NCI-H69 (cell line): ENCODE measurements at places on chromosomes 6 and 20.

DNA sequence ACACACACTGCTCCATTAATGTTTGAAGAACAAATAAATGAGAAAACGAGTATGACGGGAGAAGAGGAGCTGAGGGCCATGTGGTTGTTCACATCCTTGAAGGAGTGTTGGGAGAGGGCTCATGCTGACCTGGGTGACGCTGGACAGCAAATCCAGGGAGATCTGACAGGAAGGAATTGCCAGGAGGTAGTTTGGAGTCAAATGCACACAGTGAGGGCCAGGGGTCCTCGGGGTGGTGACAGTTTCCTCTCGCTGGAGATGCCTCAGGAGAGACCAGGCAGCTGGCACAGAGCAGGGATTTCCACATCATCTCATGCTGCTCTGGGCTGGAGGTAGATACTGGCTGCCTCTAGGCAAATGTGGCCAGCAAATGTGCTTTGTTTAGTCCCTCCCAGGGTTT is 2.0 kb upstream of the TMEM181 start:
- DNase-seq, result peak; percentile 70

GRCh38 chr6:69771158-69771906 is 25.5 kb downstream of the LMBRD1 start:
- no peak for DNase-seq

GRCh38 chr20:48538856-48539255 is 288.9 kb downstream of the PREX1 start:
- DNase-seq, result no peak

DNA sequence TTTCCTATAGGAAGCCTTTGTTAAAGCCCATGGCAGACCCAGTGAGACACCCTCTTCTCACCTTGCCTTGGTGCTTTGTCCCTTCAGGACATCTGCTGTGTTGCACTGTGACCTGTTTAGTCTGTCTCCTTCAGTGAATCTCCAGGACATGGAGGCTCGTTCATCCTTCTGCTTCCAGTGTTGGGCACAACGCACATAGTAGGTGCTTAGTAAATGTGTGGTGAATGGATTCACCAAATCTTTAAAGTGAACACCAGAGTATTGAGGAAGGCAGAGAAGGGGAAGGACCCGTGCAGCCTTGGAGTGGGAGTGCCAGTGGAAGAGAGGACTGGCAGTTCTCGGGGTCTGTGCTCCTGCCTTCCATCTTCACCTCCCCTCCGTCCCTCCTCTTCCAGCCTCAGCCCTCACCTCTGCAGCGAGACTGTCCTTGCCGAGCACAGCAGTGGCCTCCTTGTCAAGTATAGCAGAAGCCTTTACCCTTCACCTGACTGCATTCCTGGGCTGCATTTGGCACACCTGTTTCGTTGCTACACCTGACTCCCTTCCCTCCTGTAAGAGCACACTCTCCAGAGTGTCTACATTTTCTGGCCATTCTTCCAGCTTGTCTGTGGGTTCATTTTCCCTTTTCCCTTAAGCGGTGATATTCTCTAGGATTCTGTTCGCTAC is 49.2 kb downstream of the ARID1B start:
- peak; percentile 54 for DNase-seq

GRCh38 chr6:41558033-41558807 is 12.0 kb downstream of the FOXP4 start:
- no peak for DNase-seq

GRCh38 chr6:152701863-152702401 is 4.2 kb downstream of the MYCT1 start:
- DNase-seq, result no peak

- DNase-seq, result no peak
These were observed 10.6 kb downstream of the RBM24 start for GRCh38 chr6:17291778-17292177.

- DNase-seq, result no peak
These were observed 59.2 kb upstream of the PIM1 start for GRCh38 chr6:37110500-37111461.

- DNase-seq, result no peak
These were observed 11.4 kb downstream of the MYLK4 start for GRCh38 chr6:2739335-2739734.

DNA sequence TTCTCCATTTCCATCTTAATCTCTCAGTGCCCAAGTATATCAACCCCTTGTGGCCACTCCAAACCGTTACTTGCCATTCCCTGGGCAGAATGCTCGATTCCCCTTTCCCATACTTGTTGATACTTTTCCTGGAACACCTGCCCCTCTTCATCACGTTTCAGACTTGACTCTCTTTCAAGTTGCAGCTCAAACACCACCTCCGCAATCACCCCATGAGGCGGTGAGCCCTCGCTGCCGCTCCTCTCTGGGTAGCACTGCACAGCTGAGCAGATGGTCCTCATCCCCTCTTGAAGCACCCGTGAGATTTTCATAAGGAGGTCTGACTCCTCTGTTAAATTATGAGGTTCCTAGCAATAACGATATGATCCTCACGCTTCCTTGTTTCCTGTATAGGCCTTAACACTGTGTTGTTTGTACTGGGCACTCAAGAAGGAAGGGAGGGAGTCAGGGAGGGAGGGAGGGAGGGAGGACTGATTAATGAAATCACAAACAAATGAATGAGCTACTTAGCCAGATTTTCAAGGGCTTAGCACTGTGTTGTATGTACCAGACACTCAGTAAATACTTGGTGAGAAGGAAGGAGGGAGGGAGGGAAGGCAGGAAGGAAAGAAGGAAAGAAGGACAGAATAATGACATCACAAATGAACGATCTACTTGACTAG is 8.0 kb upstream of the UQCC2 start:
- peak; percentile 53 for DNase-seq

DNA sequence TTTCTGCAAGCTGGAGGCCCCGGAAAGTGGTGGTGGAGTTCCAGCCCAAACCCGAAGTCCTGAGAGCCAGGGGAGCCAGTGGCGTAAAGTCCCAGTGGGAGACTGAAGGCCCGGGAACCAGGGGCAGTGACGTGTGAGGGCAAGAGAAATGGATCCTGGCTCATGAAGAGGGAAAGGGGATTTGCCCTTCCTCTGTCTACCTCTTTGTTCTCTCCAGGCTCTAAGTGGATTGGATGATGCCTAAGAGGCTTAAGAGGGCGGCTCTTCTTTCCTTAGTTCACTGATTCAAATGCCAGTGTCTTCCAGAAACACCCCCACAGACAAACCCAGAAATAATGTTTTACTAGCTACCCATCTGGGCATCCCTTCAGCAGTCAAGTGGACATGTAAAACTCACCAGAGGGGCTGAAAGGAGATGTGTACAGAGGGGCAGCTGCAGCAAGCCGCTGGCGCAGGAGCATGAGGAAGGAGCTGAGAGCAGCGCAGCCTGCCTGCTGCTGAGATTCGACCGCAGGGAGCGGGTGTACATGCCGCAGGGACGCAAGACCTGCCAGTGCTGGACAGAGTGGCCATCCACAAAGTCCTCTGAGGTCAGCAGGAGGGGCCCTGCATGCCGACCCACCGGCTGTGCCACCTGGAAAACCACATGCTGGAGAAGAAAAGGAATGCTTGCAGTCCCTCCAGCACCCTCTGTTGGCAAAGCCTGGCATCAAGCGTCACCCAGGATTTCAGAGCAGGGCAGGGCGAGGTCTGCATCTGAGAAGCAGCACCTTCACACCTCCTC is 29.5 kb downstream of the CDYL start:
- DNase-seq, result peak; percentile 81

DNA sequence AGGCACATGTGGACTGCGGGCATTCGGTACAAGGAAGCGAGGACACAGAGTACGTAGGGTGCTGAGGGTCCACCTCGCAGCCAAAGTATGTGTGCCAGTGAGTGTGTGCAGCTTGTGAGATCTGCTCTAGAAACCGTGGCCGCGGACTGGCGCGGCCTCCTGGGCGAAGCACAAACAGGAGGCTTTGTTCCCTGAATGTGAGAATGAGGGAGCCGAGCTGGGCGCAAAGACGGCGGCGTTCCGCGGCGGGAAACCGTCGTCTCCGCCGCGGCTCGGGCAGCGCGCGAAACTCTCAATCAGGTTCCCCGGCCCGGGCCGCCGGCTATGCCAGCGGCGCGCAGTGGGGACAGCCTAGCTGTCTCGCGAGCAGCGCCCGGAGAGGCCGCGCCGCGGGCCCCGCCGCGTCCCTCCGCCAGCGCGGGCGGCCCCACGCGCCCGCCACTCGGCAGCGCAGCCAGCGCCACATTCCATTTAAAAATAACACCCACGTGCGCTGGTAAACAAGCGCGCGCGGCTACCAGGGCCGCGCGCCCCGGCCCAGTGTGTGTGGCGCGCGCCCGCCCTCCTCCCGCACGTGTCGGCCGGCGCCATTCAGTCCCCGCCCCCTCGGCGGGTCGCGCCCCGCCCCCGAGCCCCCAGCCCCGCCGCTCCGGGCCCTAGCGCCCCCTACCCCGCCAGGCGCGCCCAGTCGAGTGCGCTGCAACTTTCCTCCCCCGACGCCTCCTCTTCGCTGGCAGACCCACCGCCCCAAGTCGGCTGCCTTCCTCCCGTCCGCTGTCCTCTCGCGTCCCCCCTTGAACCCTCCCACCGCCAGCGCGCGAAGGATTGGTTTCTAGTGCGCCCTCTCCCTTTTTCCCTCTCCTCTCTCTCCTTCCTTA is 3.0 kb upstream of the FOXO3 start:
- peak; percentile 98 for DNase-seq

DNA sequence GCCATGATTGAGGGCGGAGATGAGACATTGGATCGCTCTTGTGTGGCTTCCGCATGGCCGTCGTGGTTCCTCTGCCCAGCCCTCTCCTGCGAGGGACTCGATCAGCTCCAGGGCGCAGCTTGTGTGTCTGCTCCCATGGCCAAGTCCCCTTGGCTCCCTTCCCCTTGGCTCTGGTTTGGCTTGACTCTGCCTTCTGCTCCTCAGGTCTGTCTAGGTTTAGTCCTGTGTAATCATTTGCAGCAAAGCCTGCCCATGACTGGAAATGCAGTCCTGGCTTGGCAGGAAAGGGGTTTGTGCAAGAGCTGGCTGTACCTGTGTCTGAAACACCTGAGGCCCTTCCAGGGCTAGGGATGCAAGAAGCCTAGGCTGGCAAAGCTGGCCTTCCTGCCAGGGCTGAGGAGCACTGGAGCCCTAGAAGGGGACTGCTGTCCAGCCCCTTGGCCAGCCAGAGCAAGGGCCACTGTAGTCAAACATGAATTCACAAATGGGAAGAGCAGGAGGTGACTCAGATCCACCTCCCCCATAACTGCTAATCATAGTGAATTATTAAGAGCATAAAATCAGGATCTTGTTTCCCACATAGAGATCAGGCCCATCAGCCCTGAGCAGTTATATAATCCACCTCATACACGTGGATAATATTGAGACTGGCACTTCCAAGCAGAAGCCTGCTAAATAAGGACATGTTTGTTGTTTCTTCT is 196.8 kb downstream of the FARS2 start:
- peak; percentile 85 for DNase-seq

DNA sequence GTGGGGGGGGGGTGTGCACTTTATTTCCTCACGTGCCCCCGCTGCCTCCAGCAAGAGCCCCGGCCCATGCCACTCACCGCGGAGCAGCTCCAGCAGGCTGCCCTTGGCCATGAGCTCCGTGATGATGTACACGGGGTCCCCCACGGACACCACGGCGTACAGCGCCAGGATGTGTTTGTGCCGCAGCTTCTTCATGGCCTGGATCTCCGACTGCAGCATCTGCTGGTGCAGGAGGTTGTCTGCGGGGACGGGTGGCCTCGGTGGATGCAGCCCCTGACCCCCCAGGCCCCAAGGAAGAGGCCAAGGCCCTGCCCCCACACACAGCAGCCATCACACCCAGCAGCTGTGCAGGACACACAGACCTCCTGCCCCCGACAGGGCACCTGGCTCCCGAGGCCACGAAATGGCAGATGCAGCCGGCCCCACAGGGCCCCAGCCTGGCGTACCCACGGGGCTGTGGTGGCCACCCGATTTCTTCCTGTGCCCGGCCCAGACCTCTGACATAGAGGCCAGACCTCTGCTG is 4.7 kb downstream of the PTK6 start:
- no peak for DNase-seq

- no peak for DNase-seq
These were observed 45.4 kb downstream of the RARS2 start for GRCh38 chr6:87544474-87544735.

GRCh38 chr6:44176762-44177509 is 18.3 kb downstream of the CAPN11 start:
- no peak for DNase-seq

- DNase-seq, result peak; percentile 93
These were observed 108.2 kb downstream of the HFE start for GRCh38 chr6:26195376-26195923.

GRCh38 chr20:48166082-48166835 is 381.0 kb upstream of the SULF2 start:
- DNase-seq, result peak; percentile 1

DNA sequence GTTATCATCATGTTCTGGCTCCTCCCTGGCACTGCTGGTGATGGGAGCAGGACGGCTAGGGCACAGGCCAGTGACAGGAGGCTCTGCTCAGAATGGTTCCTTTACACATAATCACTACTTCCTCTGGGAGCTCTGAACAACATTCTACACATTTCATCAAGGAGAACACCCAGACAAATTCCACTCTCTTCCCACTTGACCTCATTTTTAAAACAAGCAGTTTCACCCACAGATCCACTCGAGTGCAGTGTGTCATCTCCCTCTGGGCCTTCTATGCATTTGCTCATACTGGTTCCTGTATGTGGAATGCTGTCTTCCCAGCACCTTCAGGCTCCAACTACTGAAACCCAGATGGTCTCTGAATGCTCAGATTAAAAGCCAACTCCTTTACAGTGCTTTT is 84.8 kb downstream of the ELOVL5 start:
- no peak for DNase-seq

DNA sequence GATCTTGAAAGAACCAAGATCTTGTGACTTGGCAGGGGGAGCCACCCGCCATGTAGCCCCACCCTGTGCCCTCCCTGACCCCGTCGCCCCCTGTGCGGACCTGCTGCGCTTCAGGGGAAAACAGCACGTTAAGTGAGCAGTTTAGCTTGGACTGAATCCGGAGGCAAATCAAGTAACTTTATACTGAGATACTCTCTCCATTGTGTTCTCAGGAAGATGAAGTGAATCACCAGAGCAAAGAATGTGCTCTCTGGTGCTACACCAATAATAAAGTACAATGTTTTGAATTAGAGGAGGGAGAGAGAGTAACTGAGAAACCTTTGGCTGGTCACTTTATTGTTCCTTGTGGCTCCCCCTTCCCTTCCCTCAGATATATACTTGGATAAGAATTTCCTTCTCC is 83.4 kb downstream of the TXNDC5 start:
- DNase-seq, result no peak

DNA sequence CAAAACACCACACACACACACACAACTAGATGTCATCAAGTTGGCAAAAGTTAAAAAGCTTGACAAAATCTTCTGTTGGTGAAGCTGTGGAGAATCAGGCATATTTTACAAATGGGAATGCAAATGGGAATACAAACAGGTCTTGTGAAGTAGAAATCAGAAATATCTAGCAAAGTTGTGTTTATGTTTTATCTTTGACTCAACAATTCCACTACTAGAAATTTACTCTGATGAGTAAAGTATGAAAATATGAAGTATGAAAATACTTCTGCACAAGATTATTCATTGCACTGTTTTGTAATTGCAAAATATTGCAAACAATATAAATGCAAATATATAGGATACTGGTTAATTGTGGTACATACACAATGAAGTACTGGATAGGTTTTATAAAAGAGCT is 1166.0 kb upstream of the GJE1 start:
- no peak for DNase-seq

GRCh38 chr20:2523919-2524708 is 12.3 kb upstream of the TMC2 start:
- peak; percentile 89 for DNase-seq

- no peak for DNase-seq
These were observed 55.7 kb upstream of the FRMD1 start for GRCh38 chr6:168134560-168135201.
